Brain (organoid and tissue), 16 donors: ENCODE measurements at places on chromosomes 12 and 14.

GRCh38 chr12:13178568-13179210 is 17.8 kb upstream of the EMP1 start:
- DNase-seq = peak; percentile 41

GRCh38 chr12:119730381-119730780 is 62.4 kb downstream of the PRKAB1 start:
- no peak for DNase-seq

GRCh38 chr14:88868558-88869159 is 44.2 kb downstream of the TTC8 start:
- no peak for DNase-seq

DNA sequence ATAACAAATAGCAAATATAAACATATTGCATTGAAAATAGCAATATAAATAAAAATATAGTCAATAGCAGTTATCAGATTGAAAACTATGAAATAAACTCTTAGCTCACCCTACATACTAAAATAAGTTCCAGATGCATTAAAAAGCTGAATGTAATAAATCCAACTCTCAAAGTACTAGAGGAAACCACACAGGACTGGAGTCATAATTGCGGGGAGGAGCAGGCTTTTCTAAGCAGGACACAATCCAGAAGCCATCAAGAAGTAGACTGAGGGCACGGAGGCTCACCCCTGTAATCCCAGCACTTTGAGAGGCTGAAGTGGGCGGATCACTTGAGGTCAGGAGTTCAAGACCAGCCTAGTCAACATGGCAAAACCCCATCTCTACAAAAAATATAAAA is 22.2 kb downstream of the GSC start:
- no peak for DNase-seq

GRCh38 chr14:96452684-96453083 is 49.5 kb upstream of the PAPOLA start:
- no peak for DNase-seq

- no peak for DNase-seq
These were observed 26.9 kb downstream of the DDX47 start for GRCh38 chr12:12839873-12840579.

- DNase-seq = peak; percentile 41
These were observed 672 bp upstream of the ESR2 start for GRCh38 chr14:64294672-64295413.

DNA sequence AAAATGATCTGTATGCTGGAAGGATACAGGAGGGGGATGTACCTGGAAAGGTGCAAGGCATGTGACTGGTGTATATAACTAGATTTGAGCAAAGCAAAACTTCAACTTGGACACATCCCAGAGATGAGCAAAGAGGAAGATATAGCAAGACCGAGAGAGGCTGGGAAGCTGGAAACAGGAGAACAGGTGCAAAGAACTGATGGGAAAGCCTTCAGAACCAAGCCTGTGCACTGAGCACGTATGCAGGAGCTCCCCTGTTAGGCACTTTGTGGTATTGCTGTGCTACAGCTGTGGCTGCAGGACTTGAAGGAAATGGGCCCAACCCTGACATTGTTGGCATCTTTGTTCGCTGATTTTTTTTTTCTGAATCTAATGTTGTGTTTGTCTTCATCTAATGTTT is 120.7 kb upstream of the PWP1 start:
- DNase-seq = peak; percentile 46

- no peak for DNase-seq
These were observed 64.7 kb downstream of the ZNF641 start for GRCh38 chr12:48285751-48286650.

- no peak for DNase-seq
These were observed 95.2 kb downstream of the RASSF9 start for GRCh38 chr12:85741046-85741445.

DNA sequence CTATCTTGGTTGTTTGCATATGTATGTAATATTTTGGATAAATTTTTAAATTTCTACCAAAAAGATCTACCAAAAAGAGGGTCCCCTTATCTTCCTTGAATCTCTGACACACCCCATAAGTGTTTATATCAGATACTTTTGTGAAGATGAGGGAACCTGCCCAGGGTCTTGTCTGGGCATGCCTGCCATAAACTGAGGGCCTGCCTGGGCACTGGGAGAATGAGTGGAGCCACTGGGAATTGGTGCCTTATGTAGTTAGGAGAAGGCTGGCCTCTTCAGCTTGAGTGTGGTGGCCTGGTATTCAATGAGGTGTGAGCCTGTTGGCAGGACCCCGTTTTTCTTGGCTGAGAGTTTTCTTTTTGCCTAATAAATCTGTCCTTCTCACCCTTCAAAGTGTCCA is 46.5 kb downstream of the OR9K2 start:
- no peak for DNase-seq

- peak; percentile 44 for DNase-seq
These were observed 1.4 kb downstream of the JPH4 start for GRCh38 chr14:23577004-23577681.

- no peak for DNase-seq
These were observed 112.0 kb downstream of the EPS8 start for GRCh38 chr12:15677228-15677627.

GRCh38 chr12:54036620-54037359 is 3.9 kb downstream of the HOXC5 start:
- no peak for DNase-seq

DNA sequence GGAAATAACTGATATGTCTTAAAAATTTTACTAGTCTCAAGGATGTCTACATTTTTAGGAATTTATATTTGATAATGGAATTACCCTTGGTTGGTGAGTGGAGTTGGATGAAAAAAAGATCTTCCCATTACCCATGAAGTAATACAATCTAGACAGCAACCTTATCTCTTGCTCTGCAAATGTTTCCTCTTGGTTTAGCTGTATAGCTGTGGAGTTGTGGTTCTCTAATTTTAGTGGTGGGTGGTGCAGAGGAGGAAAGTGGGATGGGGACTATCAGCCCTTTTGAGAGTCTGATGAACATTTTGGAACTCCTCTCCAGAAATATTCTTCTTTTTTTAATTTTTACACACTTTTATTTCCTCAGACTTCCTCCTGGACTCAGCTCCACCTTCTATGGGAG is 17.1 kb downstream of the SPX start:
- no peak for DNase-seq

DNA sequence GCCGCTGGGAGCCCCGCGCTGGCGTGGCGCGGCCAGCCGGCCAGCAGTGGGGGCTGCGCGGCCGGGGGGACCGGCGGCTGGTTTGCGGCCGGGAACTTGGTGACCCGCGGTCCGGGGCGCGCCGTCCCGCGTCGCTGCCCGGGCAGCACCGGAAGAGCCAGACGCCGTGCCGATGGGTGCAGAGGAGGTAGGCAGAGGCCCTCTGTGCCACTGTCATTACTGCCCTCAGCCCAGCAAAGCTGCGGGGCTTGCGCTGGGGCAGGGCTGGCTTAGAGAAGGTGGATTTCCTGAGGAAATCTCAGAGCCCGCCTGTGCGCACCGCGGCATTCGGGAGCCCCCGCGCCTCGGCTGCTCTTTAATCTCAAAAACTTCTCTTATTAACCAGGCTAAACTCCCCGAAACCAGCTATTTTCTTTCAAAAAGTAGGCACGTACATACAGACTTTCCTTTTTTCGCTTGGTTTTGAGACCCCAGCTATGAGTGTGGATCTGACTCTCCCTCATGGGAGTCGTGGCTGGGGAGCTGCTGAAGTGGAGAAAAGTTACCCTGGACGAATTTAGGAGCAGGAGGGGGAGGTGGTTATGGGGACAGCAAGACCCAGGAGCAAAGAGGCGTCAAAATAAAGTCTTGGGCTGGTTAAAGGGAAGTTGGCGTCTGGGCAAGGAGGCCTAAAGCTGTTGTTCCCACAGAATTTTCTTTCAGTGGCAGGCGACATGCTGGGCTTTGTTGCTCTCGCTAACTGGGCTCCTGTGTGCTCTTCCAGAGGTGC is 802 bp downstream of the SUSD6 start:
- peak; percentile 67 for DNase-seq

GRCh38 chr12:6323340-6323994 is 13.0 kb downstream of the PLEKHG6 start:
- peak; percentile 28 for DNase-seq

DNA sequence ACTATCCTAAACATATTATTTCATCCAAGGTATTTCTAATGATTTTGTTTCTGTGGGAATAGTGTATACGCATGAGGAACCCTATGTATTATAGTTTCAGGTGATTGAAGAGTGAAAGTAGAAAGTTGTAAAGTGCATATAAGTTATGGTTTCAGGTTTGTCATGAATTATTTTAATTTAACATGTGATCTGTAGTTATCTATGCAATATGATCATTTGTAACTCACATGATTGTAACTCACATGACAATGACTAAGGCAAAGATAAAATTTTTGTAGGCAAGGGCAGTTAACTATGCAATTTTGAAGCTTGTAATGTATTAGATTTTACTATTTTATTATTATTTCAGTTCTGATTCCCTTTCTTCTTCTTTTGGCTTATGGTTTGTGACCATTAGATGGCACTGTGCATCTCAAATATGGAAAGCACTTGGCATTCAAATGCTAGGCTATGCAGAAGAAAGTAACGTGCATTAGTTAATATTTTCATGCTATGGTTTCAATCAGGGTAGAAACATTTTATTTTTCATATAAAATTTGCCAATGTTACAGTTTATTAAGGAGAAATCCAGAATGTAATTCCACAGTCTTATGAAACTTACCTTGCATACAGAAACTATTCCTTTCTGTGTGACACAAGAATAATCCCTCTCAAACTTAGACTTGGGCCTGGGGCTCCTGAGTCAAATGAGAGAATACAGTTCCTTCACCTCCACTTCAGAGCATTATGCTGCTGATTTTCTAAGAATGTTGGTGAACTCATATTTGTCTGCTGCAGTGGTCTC is 15.8 kb upstream of the TMEM30B start:
- peak; percentile 79 for DNase-seq

DNA sequence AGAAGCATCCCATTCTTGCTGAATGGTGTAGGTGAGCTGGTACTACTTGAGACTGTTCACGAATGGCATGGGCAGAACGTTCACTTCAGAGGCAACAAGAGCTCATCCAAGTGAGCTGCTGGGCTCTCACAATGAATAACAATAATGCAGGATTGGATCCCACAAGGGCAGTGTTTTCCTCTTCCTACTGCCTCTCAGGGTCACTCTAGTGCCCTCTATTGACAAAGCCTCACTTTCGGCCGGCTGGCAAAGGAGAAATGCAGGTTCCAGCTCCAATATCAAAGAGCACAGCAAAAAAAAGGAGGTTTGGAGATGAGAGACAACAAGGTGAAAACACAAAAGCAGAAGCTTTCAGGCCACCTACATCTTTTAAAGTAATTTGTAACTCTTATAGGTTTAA is 74.6 kb upstream of the MYF6 start:
- no peak for DNase-seq

DNA sequence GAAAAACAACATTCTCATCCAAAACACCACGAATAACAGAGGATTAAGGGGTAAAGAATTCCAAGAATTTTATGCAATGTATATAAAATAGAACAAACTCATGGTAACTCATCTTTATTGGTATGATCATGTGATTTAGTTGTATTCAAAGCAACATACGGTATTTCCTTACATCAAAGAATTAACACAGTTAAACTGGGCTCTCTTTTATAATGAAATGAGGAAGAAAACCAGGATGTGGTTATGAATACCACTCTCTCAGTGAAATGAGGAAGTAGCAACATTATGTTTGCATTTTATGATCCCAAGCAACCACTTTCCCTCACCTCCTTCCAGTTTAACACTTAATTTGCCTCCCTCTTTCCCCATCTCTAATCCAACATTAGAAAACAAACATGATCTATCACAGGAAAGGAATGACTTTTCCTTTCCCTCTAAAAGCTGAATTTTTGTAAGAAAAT is 22.9 kb downstream of the SPTLC2 start:
- DNase-seq = no peak

DNA sequence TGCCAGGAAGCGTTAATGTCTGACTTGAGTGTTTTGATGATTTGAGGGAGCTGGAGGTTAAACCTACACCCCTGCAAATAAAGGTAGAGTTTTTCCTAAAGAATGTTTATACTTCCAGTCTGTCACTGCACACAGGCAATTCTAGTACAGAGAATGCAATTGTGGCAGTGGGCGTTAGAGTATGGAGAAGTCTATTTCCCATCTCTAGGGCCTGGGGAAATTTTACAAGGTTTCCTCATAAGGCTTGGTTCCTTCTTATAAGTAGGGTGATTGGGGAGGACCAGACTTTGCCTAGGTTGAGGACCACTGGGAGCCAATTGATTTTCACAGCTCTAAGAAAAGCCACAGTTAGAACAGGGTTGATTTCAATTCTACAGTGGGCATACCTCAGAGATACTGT is 44.3 kb downstream of the IFNG start:
- DNase-seq = no peak

GRCh38 chr14:95070748-95071435 is 86.4 kb downstream of the DICER1 start:
- no peak for DNase-seq

DNA sequence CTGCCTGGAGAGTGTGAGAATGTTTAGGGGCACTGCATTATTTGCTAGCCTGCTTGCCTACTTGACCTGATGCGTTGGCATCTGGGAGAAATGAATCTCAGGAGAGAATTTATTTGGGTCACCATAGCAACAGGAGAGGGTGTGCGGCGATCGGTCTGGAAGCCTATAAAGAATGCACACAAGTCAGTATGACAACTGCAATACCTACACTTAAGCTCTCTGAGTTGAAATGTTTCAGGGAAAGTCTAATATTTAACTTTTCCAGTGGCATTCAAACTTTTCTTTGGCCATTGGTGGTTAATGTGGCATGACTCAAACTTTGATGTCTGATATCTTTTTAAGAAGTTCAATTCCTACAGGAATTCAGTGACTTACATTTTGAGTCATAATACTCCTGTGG is 205.1 kb downstream of the NEDD1 start:
- peak; percentile 47 for DNase-seq

- no peak for DNase-seq
These were observed 1493.1 kb upstream of the FLRT2 start for GRCh38 chr14:84036840-84037239.

- DNase-seq = no peak
These were observed 1.7 kb upstream of the SYNE3 start for GRCh38 chr14:95518045-95518751.

- DNase-seq = peak; percentile 71
These were observed 89.0 kb downstream of the POLR3B start for GRCh38 chr12:106446419-106447092.

- DNase-seq = peak; percentile 38
These were observed 148.8 kb upstream of the DCN start for GRCh38 chr12:91331371-91331770.

- no peak for DNase-seq
These were observed 451.7 kb downstream of the MDGA2 start for GRCh38 chr14:47223656-47224055.

- DNase-seq = no peak
These were observed 13.4 kb downstream of the GABARAPL1 start for GRCh38 chr12:10226086-10226485.

GRCh38 chr14:56120091-56120691 is 2.0 kb downstream of the PELI2 start:
- DNase-seq = peak; percentile 56

GRCh38 chr12:4210183-4210582 is 63.4 kb upstream of the CCND2 start:
- no peak for DNase-seq

- peak; percentile 32 for DNase-seq
These were observed 263.9 kb upstream of the TMTC1 start for GRCh38 chr12:30047516-30048254.

- no peak for DNase-seq
These were observed 6.4 kb upstream of the RAD52 start for GRCh38 chr12:955939-956338.
